ENCODE measurements at places on chromosomes 2 and 18.

DNA sequence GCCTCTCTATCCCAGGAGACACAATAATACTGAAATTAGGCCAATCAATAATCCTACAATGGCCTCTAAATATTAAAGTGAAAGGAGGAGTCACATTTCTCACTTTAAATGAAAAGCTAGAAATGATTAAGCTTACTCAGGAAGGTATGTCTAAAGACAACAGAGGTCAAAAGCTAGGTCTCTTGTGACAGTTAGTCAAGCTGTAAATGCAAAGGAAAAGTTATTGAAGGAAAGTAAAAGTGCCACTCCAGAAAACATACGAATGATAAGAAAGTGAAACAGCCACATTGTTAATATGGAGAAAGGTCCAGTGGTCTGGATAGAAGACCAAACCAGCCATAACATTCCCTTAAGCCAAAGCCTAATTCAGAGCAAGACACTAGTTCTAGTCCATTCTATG, 9.5 kb downstream of the SESTD1 start:
- no peak for DNase-seq

DNA sequence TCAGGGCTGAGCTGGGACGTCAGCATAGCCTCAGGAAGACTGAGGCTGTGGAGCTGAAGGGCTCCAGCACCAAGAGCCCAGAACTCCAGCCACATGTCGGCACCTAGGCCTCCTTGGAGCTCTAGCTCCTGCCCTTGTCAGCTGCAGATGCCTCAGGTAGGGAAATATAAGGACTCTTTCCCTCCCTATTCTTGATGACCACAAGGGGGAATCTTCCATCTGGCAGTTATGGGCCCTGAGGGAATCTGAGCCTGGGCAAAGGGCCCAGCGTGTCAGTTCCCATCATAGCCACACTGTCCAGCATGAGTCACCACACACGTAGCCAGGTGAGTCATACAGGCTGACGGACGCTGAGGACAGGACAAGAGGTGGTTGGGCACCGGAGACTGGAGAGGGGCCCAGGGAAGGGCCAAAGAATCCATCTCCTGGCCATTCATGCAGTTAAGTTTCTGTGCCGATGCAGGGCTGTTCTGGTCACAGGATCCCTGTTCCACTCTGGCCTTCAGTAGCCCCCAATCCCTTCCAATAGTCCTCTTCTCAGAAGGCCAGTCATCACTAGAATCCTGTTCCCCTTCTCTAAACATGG, 1.8 kb downstream of the MPV17 start:
- DNase-seq, result no peak

DNA sequence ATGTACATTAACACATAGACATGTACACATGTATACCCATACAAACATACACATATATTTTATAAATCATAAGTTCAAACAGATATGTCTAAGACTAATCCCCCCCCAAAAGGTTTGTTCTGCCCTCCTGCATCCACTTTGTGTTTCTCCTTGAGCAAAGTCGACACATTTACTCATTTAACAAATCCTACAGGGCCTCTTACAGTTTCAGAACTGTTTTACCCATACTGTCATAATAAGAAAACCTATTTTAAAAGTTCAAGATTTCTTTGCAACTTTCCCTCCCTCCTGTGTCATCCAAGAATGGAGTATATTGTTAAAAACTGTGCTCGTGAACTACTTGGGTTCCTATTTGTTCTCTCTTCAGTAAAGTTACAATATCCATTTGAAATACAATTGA, 166.7 kb downstream of the L3MBTL4 start:
- no peak for DNase-seq

DNA sequence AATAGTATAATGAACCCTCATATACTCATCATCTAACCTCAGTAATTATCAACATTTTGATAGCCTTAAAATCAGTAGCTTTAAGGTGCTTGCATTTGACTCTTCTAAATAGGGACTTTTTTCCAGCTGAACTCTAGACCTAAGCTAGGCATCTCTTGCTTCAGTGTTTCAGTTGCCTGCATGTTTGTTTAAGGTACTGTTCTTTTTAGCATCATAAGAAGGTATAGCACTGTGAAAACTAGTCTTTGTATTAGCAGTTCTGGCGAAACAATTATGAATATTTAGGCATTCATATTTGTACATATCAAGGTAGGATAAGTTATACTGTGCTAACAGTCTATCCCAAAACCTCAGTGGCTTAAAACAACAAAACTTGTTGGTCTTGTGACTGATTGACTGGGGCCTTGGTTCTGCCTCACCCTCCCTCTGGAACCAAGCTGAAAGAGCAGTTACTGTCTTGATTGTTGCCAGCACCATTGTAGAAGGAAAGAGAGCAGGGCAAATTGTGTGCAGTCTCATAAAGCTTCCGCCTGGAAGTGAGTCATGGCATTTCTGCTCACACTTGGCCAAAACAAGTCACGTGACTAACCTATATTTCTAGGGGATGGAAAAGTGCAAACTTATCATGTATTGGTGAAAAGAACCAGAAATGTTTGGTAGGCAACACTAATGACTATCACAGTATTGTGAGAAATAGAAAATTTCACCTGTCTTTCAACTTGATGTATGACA, 24.3 kb downstream of the GALNT1 start:
- DNase-seq, result no peak

DNA sequence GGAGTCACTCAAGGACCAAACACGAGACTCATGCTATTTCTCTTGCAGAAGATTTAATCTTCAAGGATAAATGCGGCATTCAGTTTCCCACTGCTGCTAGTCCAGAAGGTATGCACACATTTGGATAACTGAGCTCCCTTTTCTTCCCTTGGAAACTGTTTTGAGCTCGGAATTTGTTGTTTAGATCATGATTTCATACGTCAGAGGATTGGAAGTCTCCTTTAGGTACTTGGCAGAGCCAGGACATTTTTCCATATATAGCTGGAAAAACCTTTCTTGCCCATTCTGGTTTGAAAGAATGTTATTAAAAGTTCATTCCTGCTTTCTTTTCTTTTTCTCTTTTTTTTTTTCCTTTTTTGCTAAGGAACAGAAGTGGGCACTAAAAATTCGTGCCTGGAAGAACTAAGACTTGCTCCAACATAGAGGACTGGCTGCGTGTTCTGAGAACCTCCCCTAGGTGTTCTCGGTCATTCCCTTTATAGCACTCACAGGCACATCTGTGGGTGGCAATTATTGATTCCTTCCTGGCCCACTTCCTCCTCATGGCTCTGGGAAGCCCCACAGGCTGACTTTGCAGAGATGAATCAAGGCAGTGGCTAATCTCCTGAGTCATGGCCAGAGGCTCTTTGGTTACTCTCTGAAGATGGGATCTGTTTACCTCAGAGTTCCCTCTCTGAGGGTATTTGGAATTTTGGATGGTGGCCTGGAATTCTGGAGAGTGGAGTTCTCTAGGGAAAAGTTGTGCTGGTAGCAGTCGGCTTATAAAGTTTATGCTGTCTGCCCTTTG, 104.8 kb downstream of the PLCL1 start:
- DNase-seq, result no peak

DNA sequence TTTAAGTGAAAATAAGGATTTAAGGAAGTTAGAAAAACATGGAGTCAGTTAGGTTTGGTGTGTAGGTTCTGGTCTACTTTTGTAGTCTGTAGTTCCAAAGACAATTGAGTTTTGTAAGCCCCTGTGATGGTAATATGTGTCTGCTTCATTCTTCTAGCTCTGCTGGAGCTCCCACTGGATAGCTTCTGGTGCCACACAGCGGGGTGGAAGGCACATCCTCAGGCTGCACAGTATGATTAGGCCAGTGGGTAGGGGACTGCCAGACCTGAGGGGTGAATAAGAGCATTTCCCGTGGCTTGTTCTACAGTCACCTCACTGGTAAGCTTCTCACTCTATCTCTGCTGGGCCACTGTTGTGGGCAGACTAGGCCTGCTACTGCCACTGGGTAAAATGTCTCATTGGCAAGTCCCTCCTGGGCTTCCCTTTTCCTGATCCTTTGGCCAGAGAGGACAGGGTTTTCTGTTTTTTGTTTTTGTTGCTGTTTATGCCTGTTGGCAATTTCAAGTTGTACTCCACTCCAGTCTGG, 44.5 kb downstream of the TMEM131 start:
- no peak for DNase-seq

- no peak for DNase-seq
Observed at GRCh38 chr2:151757861-151758260, 23.6 kb upstream of the NEB start.

DNA sequence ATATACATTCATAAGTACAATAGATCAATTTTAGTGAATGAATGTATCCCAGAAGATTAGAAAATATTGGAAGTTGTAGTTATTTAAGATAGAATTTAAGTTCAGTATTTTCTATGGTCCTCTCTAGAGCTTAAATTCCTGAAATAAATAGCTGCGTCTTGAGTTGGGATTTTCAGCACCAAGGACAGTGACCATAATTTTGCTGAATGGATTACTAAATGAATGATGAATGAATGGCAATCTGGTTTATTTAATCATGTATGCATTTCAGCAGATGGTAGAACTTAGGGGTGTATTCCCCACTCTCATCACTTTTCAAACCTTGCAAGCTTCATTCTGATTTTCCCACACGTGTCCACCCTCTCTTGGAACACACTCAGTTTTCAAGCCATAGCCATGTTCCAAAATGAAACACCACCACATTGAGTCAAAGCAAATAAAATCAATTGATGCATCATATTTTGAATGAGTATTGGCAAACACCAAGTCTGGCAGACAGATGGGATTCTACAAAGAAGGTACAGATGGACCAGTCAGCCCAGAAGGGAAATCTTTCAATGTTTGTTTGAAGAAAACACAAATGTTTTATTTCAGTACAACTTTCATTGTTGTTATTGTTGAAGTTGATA, 362.2 kb upstream of the NXPH2 start:
- no peak for DNase-seq

DNA sequence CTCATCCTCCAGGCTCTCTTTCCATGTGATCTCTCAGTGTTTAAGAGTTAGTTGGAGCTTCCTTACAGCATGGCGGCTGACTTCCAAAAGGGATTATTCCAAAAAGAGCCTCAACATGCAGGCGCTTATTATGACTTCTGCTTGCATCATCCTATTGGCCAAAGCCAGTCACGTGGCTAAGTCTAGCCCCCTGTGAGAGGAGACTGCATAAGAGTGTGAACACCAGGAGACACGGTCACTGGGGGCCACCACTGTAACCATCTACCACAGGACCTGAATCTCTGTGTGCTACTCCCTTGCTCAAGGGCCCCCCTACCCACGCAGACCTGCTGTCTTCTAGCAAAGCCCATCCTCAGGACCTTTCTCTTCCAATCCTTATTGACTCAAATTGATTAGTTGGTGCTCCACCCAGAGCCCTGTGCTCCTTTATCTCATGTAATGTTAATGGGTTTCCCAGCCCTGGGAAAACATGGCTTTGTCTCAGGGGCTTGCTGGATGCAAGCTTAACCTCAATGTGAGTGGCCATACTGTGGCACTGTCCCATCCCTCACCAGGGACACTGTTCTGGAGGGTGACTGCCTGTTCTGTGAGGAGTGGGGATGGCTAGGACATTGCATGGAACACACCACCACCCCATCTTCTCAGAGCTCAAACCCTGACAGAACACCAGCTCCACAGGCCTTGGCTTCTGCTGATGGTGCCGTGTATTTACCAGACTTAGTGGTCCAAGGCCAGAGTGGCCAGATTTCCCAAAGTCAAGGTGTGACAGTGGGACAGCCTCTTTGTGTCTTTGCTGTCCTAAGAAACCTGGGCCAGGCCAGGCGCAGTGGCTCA, 4.2 kb downstream of the IL1RN start:
- DNase-seq, result no peak

DNA sequence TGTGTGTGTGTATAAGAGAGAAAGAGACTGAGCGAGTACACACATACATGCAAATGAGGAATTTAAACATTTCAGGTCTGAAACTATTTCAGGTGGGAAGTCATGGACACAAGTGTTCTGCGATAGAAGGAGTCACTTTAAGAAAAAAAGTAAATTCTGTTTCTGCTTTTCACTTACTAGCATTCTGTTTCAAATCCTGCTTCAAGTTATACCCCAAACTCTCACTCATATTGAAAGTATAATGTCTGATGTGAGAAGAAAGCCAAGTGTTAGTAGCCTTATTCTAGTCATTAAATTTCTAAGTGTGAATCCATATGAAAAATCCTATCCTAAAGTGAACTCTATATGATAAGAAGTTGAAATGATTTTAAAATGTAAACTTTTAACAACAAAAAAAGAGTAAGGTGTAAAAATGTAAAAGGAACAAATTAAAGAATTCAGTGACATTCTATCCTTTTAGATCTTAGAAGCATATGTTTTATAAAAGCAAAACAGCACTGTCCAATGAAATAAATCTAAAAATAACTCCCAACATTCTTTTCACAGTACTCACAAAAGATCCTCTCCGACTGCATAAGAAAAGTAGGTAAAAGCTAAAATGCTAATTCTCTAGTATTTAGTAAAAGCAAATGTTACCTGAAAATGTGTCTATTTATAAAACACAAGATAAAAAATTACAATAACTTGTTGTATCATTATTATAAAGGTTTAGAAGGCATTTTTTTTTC, 570.6 kb downstream of the ZEB2 start:
- DNase-seq, result no peak

DNA sequence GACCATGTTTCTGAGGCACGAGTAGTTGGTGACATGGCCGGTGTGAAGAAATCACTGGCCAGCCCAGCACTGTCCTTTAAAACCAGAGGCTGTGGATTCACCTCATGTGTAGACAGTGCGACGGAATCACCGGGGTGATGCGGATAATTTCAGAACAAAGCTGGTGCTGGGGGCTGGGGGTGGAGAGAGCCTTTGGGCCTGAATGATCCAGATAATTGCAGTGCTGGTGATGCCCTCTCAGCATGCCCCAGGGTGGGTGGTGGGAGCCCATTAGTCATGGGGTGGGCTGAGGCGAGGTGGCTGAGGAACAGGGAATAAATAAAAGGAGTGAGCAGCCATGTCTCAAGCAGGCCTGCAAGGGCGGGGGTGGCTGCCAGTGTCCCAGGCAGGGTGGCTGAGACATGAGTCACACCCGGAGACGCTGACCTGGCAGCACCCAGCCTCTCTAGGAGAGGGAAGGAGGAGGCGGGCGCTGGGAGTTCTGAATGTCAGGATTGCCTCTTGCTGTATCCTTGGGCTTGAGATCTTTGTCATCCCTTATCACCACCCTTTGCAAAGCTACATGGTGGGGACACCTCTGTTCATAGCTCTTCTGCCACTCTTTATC, 151.1 kb upstream of the MSH6 start:
- no peak for DNase-seq

GRCh38 chr2:37610638-37611289, 60.7 kb downstream of the CDC42EP3 start:
- DNase-seq, result no peak

All from GM13977 (cell line).